Fibroblast of pulmonary artery (primary cell): ENCODE measurements at places on chromosomes 16 and 17.

GRCh38 chr17:56610321-56610720 is 16.8 kb downstream of the NOG start:
- no peak for DNase-seq

- DNase-seq, result no peak
These were observed 133.1 kb upstream of the NUDT7 start for GRCh38 chr16:77589071-77589765.

- DNase-seq, result peak; percentile 67
These were observed 14.6 kb upstream of the CIITA start for GRCh38 chr16:10862438-10862837.

DNA sequence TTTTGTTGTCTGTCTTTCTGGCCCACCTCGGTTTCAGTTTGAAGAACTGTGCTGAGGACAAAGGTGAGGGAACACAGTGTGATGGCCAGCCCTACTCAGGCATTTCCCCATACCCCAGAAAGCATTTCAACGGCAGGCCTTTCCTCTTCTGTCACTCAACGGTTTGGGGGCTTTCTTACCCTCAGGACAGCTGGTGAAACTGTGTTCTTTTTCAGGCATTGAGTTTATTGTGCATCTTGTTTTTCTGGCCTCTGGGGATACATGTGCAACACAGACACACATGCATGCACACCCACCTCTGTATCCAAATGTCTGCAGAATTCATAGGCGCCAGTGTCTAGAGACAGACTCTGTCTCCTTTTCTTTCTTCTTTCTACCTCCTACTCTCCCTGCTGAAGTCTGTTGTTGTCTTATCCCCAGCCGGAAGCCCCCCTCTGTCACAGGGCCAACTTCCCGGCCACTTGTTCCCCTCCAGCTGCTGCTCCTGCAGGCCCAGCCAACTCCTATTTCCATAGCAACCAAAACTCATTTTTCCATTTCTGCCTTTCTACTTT is 17.0 kb downstream of the CHD9 start:
- peak; percentile 84 for DNase-seq

- DNase-seq, result no peak
These were observed 262.7 kb downstream of the SNX29 start for GRCh38 chr16:12239226-12239625.

- DNase-seq, result no peak
These were observed 1107.3 kb upstream of the EEF2KMT start for GRCh38 chr16:6204945-6205344.

DNA sequence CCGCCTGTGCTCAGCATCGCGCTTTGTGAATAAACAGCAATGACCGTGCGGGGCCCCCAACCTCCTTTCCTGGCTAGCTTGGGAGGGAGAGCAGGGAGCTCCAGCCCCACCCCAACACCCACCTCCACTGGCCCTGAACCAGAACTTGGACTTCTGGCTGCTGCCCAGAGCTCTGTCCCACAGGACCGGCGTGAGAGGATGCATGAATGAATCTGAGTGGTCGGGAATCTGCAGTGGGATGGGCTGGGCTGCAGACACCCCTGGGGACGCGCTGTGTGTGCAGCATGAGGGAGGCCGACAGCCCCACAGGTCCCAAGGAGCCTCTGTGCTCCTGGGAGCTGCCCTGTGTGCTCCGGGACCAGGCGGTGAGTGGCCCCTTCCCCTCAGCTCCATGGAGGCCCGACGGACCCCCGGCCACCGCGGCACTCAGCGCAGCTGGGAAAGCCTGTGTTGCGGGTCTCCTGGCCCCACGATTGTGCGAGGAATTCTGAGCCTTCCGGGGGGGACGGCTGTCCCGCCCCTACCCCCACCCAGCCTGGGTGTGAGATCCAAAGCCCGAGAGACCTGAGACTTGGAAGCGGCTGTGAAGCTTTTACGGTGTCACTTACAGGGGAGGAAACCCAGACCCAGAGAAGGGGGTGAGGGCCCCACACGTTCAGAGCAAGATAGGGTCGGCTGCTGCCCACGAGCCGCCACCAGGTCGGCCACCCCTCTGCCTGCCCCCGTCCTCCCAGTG is 5.4 kb downstream of the PIEZO1 start:
- no peak for DNase-seq

GRCh38 chr17:33284022-33284421 is 9.1 kb downstream of the ASIC2 start:
- peak; percentile 79 for DNase-seq

- no peak for DNase-seq
These were observed 4.4 kb downstream of the NECAB2 start for GRCh38 chr16:83972256-83973008.

DNA sequence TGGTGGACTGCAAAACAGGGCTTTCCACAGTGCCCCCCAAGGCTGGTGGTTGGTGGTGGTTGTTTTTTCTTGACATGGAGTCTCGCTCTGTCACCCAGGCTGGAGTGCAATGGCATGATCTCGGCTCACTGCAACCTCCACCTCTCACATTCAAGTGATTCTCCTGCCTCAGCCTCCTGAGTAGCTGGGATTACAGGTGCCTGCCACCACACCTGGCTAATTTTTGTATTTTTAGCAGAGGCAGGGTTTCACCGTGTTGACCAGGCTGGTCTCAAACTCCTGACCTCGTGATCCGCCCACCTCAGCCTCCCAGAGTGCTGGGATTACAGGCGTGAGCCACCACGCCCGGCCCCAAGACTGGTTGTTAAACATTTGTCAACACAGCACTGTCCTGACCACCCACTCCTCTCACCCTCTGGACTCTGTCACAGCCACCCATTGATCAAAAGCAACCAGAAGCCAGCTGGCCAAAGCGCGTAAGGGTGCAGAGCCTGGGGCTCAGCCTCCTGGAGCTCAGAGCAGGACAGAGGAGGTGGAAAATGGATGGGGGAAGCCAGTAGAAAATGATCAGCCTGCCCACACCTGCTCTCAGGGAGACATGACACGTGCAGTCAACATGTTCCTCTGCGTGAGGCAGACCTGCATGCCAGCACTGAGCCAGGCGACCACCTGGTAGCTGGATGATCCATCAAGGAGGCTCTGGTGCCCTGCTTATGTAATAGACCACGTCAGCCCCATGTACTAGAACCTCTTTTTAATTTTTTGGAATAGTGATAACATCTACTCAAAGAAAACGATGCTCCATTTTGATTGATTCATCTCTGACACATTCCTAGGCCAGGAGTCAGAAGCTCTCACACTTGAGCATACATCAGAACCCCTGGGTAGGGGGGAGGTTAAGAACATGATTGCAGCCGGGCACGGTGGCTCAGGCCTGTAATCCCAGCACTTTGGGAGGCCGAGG is 14.8 kb upstream of the OSGIN1 start:
- DNase-seq, result no peak

GRCh38 chr17:39757931-39758873 is 20.5 kb downstream of the GRB7 start:
- no peak for DNase-seq

- DNase-seq, result peak; percentile 84
These were observed 6.9 kb upstream of the CES3 start for GRCh38 chr16:66954097-66954659.

DNA sequence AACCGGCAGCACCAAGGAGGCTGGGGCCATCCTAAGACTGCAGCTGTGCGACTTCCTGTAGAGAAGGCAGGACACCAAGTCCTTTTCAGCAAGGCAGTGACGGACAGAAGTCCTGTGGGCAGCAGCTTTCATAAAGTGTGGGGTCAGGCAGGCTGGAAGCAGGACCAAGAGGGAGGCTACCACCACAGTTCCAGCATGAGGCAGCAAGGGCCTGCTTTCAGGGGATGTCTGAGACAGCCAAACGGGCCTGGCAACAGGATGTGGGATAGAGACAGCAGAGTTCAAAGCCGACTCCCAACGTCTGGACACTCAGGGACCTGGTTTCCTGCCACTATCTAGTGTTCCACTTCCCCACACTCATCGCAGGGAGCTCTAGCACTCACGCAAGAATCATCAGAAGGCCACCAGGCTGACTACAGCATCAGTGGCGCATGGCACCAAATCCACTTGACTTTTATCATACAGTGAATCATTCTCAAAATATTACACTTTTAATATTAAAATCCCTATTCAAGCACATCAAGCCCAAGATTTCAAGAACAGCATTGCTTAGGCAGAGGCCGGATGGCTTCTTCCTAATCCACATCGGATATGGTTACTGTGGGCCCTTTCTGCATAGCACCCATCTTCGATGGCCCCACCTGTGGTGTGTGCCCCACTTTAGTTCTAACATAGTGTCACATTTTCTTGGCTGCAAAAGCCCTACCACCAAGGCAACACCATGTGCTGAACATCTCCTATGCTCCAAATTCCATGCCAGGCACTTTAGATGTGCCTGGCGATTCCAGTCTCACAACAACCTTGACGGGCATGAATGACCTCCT is 5.2 kb downstream of the USP7 start:
- DNase-seq, result peak; percentile 40

- DNase-seq, result no peak
These were observed 216.4 kb upstream of the CIBAR2 start for GRCh38 chr16:85328676-85329058.

DNA sequence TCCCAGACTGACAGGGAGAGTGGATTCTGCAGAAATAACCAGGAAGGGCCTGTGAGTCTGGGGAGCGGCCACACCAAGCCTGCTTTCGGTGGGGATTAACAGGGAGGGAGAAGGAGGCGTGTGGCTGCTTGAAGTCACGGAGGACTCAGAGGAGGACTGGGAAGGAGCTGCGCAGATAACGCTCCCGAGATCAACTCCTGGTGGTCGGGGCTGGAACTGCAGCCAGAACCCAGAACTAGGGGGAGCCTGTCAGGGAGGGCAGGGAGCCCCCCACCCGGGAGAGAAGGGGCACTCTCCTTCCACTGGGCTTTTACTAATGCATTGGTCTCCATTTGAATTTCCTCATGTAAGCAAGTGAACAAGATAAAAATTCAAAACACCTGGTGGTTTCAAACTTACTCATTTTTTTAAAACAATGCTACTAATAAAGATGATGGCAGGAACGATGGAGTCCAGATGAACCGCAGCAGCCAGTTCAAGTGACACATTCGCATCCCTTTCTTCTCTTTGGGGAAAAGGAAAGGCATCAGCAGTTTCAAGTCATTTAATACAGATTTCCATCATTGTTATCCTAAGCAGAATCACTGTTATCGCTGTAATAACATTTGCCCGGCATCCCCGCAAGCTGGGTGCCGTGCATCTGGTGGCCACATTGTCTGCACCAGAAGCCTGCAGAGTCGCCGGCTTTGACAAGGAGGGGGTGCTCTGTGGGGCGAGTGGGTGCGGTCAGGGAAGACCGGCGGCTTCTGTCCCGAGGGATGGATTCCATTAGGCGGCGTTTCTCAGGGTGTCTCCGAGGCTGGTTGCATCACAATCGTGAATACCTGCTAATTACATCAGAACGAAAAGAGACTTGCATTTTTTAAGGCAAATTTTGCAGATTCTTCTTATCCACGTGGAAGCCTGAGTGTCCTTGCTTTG is 183.0 kb downstream of the FOXL1 start:
- peak; percentile 72 for DNase-seq

DNA sequence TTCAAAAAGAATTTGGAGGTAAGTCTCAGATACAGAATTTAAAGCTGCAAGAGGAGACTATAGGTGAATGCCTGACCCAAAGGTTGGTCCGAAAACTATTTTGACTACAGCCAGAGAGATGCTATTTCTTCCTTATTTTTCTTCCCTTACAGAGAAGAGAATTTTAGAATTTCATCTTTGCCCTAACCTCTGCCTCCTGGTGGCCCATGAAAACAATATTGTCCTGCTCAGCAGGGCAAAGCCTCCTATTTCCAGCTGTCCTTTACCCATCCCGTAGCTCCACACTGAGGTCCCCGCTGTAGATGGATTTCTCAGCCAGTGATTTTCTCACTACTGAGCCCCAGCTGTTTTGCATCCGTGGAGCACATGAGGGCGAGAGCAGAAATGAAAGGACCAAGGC is 24.6 kb downstream of the HOXB1 start:
- no peak for DNase-seq

DNA sequence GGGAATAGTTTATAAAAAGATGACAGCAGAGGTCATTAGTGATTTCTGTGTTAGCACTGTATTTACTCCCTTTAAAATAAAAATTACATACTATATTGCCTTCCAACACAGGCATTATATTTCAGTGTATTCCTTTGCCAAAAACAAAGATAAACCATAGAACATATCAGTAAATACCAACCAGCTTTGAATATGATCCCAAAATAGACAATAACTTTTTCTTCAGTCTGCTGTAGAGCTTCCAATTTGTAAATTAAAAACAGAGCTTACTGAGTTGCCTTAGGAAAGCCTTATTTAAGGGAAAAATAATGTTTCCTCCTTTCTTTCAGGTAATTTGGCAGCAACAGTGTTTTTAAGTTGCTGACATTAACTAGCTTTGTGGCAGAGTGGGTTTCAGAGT is 352.1 kb upstream of the TBX2 start:
- no peak for DNase-seq

DNA sequence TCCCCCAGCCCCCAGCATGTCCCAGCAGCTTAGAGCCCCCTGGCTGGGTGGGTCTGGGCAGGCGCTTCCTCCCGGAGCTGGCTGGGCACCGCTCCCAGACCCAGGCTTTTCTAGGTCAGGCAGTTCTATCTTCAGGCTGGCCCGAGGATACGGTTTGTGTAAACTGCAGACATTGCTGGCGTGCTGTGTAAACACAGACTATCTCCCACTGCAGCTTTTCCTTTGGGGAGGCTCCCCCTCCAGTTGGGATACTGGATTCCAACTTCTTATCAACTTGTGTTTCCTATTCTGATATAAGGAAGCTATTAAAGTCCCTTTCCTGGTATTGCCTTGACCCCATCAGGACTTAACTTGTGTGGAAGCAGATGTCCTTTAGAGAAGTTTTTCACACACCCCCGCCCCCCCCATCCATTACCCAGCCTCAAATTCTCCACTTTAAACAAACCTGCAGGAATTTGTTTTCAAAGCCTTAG is 18.3 kb upstream of the GNA13 start:
- peak; percentile 57 for DNase-seq

DNA sequence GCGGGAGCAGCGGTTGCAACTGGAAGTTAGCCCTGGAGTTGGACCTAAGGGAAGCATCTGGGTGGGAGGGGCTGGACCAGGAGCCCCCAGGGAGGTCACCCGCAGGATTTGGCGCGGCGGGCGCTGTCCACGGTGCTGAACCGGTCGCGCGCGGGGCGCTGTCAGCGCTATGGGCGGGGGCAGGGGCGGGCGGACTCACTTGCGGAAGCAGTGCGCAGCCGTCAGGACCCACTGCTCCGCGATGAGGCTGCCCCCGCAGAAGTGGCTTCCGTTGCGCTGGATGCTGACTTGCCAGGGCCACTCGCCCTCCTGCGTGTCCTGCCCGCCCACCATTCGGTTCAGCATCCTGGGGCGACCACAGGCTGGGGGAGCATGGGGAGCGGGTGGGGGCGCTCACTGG is 4.5 kb downstream of the PRSS27 start:
- peak; percentile 47 for DNase-seq

DNA sequence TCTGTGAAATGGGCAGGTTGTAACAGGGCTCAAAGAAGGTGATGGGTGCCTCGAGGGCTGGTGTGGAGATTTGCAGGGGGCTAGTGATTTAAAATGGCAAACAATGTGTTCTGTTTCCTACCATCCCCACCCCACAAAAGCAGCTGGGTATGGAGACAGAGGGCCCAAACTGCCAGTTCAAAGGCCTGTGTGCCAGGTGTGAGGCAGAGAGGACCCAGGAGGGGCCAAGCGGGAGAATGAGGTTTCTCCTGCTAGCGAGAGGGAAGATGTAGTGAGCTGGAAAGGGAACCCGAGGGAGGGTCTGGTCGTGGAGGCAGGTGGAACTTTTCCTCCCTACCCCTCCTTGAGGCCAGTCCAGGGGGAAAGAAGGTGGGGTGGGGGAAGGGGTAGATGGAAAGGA is 39.4 kb downstream of the LAT start:
- no peak for DNase-seq

- peak; percentile 38 for DNase-seq
These were observed 3.6 kb upstream of the MMP15 start for GRCh38 chr16:58021661-58022551.
